Activated CD4-positive, alpha-beta T cell treated with anti-CD3 and anti-CD28 coated beads for 24 hours (primary cell): ENCODE measurements at places on chromosomes 3 and 15.

GRCh38 chr15:100400996-100401395 lies 59.2 kb upstream of the ADAMTS17 start:
- no peak for DNase-seq

DNA sequence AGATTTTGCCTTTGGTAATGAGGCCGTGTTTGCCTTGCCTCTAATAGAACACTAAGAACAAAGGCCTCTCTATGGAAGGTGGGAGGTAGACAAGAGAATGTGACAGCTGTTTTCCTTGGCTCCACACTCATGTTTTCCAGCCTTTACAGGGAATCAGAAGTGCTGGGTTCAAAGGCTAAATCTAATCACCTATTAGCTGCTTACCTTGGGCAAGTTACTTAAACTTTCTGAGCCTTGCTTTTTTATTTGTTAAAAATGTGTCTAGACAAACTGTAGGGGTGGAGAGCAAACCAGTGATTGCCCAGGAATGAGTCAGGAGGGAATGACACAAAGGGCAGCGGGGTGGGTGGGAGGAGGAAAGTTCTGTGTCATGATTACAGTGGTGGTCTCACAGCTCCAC lies 179.0 kb downstream of the P3H2 start:
- DNase-seq, result no peak

DNA sequence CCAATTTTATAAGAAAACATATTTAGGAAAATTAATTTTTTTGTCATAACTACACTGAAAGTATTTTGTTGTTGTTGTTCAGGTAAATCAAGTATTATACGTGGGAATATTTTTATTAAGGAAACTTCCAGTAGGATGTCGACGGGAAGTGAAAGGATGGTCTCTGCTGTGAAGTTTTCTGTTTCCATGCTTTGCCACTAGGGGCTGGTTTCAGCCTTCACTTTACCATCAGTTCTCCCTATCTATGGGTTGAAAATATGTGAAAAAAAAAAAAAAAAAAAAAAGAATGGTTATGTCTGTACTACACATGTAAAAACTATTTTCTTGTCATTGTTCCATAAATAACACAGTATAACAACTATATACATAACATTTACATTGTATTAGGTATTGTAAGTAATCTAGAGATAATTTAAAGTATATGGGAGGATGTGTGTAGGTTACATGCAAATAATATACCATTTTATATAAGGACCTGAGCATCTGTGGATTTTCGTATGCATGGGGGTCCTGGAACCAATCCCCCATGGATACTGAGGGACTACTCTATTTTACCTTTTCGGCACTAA lies 136.7 kb downstream of the SMAD6 start:
- DNase-seq, result no peak

GRCh38 chr3:44252332-44252959 lies 10.8 kb downstream of the TOPAZ1 start:
- no peak for DNase-seq
